ENCODE measurements at places on chromosomes 2 and 18. TPM values are rescaled to one million over a fixed set of nuclear protein-coding genes. Genes with fewer than 3 reads are reported as not detected.

Gene IL36A
- not detected for polyA plus RNA-seq

Gene CPLX4
- polyA plus RNA-seq, result not detected

Gene C2orf78
- 0.02 TPM for polyA plus RNA-seq

Gene FBXO15
- polyA plus RNA-seq, result 0.35 TPM

Gene STK11IP
- 5.7 TPM for polyA plus RNA-seq

Measured in liver (tissue), 10 donors.